ENCODE measurements at places on chromosomes 6 and 20.

- DNase-seq = no peak
Observed at GRCh38 chr6:1054653-1055014, 257.3 kb upstream of the FOXQ1 start.

GRCh38 chr6:33717934-33718455 lies 6.5 kb upstream of the UQCC2 start:
- DNase-seq = no peak

DNA sequence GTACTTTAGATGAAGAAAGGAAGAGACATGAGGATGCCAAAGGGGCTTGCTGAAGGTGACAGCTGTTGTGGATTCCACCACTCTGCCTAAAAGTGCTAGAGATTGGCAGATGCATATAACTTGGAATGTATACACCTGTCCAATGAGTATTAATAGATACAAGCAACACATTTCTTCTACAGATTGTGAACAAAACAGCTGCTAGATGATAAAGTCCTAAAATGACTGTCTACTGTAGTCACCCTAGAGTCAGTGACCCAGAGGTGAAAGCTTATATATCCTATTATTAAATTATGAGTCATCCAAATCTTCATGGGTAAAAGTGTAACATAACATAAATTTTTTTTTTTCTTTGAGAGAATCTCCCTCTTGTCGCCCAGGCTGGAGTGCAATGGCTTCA lies 5.2 kb downstream of the RNF217 start:
- DNase-seq = no peak

DNA sequence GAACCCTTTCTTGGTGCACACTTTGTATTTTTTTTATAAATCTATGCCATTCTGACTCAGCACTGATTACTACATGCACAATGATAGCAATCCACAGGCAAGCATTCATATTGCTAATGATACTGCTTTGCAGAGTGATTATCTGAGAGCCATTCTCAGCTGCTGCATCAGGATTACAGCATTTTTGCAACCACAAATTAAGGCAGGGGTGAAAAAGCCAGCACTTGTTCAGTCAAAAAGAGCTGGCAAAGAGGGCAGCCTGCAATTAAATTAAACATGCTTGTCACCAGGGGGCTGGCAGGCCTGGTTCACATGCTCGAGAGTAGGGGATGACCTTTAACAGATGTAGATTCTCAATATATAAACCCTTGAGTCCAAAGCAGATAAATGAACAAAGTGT lies 40.7 kb upstream of the SLC17A4 start:
- DNase-seq = no peak

- peak; percentile 33 for DNase-seq
Observed at GRCh38 chr20:5448449-5449118, 131.8 kb upstream of the PROKR2 start.

DNA sequence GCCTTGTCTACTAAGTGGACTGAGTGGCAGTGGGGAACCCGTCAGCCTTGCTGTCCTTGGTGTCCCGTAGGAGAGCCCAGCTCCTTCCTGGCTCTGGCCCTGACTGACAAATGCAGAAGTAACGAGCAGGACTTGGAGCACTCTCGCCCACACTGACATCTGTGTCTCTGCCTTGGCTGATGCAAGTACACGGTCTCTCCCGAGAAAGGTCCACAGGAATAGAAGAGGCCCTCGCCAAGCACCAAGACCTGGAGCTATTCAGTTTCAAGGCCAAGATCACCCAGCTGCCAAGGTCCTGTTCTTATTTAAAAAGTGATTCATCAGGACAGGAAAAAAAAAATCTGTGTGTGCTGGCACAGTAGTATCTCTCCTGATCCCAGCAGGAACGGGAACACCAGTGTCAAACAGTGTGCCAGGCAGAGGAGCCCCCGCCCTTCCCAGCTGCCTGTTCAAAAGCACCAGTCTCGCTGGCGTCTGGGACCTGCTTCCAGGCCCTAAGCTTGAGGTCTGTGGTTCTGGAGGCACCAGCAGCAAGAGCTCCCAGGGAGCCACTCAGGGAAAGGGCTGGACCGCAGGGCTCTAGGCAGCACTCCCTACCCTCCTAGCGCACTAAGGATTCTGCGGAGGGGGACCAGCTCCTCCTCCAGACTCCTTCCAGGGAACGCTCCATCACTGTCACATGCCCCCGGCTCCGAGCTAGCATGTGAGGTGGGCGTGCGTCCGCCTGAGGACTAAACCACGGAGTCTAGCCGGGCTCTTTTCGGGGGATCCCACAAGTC lies 376.9 kb downstream of the RNGTT start:
- no peak for DNase-seq

- peak; percentile 3 for DNase-seq
Observed at GRCh38 chr6:17167327-17167979, 65.6 kb downstream of the STMND1 start.

Measured in Jurkat, Clone E6-1 (cell line).